ENCODE measurements at places on chromosomes 16 and 17.

- no peak for DNase-seq
Observed at GRCh38 chr16:9302072-9302471, 210.6 kb downstream of the HAPSTR1 start.

DNA sequence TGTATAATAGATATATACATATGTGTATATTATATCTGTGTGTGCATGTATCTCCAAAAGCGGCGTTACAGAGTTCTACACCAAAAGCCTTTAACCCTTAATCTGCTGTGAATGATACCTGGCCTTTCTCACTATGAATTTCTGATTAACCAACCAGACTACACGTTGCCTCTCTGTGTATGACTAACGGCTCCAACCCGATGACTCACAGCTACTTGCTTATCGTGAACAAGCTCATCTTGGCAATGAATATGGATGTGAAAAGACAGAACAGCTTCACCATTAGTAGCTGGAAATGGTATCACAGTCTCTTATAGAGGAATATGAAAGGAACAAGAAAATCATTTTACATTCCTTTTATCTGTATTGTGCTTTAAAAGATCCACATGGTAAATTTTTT, 23.8 kb upstream of the ARHGAP44 start:
- no peak for DNase-seq

- DNase-seq: no peak
Observed at GRCh38 chr17:50079334-50080095, 15.6 kb upstream of the PDK2 start.

DNA sequence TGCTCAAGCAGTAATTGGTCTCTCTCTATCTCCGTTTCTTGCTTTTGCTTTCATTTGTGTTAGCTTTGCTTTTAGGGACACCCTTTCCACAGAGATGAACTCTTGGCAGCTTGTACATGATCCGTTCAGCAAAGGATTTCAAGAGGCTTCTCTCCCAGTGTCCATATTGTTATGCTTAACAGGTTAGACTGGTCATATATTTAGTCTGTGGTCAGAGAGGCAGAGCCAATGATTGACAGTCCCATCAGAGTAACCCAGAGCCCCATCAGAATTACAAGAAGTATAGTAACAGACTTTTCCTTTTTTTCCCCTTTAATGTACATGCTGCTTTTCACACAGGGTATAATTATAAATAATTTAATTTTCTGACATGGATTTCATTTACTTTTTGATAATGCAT, 34.4 kb downstream of the GDPD1 start:
- no peak for DNase-seq

- DNase-seq: no peak
Observed at GRCh38 chr16:72313903-72314302, 141.9 kb upstream of the PMFBP1 start.

GRCh38 chr17:3298260-3298659, at the start of gene OR3A1:
TSS of gene OR3A1 (minus strand) at chr17:3298360. CDS start at chr17:3292582, 5,778 bp downstream.
- no peak for DNase-seq
